ENCODE measurements at places on chromosomes 6 and 20.
A peak's percentile ranks its signal among the peaks of the same experiment; 100 is the strongest.

DNA sequence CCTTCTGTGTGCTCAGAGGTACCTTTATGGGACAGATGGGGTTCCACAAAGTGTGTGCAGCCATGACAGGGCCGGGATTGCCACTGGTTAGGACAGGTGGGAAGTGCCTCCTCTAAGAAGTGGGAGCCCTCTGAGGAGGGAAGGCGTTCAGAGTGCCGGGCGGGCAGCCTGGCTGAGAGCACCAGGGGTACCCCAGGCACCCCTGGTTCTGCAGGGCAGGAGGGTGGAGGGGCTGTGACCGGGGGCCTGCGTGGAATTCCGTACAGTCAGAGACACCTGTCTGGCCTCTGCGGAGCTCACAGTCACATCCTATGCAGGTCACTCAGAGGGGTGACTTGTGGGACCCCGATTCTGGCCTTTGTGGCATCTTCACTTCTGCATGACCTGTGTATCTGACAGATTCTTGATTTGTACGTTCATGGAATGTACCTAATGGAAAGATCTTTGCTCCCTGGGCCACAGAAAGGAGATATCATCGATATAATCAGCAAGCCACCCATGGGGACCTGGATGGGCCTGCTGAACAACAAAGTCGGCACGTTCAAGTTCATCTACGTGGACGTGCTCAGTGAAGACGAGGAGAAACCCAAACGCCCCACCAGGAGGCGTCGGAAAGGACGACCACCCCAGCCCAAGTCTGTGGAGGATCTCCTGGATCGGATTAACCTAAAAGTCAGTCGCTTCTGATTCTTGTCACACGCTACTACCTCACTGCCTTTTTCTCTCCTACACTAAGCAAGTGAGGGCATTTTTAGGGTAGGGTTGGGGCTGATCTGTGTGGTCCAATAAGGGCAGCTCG is 190.9 kb downstream of the SASH1 start:
- no peak for DNase-seq

- no peak for DNase-seq
Measured at GRCh38 chr6:125835221-125835744, 44.5 kb downstream of the NCOA7 start.

GRCh38 chr6:132937466-132937906 is 123.1 kb downstream of the RPS12 start:
- no peak for DNase-seq

DNA sequence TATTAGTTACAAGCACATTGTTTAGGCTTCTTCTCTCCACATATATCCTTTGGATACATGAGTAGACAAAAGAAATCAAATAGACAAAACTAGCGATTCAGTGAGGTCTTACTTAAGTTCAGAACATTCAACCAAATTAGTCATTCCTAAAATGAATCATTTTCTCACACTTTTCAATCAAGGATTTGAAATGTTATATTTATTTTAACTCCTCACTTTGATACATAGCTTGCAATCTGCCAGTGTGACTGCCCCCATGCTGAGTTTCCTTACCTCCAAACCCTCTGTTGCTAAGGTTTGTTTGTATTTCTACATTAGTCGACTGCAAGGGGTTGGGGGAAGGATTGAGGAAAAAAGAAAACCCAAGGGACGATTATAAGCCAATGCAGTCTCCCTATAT is 3.5 kb upstream of the MOXD1 start:
- DNase-seq: no peak

DNA sequence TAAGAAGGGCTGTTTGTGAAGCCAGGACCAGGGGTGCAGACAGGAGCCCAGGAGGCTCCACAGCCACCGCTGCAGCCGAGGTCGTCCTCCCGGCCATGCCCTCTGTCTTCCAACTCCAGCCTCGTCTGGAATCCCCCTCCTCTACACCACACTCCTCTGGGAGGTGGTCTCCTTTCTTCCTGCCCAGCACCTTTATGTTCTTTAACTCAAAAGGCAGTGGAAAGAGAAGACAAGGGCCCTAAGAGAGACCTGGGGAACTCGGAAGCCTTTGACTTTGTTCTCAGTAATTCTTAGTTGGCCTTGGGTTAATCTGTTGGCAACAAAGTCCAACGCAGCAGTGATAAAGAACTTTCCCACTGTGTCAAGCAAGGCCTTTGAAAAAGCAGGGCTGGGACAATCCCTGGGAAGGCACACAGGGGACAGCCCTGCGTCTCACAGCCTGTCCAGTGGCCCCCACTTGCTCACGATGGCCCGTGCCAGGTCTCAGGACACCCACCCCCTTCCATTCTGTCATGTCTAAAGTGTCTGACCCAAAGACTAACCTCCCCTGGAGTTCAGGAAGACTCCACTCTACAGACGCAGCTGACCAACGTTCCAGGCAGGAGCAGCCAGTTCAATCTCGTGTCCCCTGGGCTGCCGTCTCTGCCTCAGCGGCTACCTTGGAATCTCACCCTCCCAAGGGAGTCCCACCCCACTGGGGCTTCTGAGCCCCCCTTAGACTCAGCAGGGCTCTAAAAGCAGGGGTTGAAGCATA is 42.8 kb upstream of the FAM50B start:
- DNase-seq: no peak

DNA sequence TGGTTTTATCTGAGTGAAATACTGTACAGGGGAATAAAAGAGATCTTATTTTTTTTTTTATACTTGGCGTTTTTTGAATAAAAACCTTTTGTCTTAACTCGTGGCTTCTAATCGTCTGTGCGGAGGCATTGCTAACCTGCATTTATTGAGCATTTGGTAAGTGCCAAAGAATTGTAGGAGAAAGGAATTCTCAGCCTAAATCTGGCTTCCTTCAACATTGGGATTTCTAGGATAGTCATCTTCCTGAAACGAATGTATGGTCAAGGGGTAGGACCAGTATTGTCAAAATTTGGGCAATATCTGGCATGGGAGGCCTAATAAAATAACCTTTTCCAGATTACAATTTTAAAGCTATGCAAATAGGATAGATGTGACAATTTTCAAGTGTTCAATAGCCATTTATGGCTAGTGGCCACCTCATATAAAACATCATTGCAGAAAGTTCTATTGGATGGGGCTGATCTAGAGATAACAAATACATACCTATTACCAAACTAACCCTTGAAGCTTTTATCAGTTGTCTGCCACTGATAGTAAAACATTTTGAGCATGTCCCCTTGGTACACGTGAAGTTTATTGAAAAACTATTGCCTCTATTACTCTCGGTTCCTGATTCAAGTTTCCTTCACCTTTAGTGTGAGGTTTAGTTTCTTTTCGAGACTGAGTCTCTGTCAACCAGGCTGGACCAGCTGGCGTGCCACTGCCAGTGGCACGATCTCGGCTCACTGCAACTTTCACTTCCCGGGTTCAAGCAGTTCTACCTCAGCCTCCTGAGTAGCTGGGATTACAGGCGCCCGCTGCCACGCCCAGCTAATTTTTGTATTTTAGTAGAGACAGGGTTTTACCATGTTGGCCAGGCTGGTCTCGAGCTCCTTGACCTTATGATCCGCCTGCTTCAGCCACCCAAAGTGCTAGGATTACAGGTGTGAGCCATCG is 5.6 kb downstream of the PIM1 start:
- no peak for DNase-seq

GRCh38 chr6:73797861-73798260 is 101.9 kb downstream of the CD109 start:
- DNase-seq: no peak

GRCh38 chr6:90126839-90127238 is 169.8 kb downstream of the BACH2 start:
- DNase-seq: no peak

GRCh38 chr6:33314515-33314942 is 651 bp upstream of the TAPBP start:
- DNase-seq: no peak

- DNase-seq: peak; percentile 23
Measured at GRCh38 chr6:7568021-7568420, 22.0 kb upstream of the SNRNP48 start.

- DNase-seq: no peak
Measured at GRCh38 chr6:447381-448165, 56.0 kb downstream of the IRF4 start.

DNA sequence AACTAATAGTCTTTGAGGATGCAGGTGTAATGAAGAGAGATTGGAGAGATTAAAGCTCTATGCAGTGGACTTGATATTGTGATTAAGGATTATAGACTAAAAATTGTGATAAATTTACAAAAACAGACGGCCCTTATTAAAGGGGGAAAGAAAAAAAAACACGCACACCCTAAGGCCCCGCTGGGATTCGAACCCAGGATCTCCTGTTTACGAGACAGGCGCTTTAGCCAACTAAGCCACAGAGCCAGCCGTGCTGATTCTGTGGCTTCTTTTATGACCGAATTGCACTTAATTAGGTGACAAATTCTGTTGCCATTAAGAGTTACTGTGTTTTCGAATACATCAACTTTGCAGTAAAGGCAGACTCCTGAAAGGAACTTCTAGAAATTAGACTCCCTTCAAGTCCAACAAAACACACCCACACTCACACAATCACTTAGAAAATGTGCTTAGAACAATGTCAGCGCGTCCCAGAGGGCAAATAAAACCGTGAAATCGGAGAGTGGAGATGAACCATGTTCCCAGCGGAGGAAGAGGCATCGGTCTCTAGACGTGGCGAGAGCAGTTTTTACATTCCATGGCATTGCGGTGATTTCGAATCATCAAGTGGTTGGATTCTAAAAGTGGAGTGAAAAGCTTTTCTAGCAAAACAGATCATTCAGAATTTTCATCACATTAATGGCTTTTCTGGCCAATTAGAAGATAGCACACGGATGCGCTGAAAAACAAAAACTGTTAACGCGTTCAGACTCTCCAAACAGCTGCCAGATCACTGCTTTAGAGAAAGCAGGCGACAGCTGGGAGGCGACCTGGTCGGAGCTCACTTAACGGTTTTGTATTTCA is 122.6 kb downstream of the GPX5 start:
- peak; percentile 49 for DNase-seq

DNA sequence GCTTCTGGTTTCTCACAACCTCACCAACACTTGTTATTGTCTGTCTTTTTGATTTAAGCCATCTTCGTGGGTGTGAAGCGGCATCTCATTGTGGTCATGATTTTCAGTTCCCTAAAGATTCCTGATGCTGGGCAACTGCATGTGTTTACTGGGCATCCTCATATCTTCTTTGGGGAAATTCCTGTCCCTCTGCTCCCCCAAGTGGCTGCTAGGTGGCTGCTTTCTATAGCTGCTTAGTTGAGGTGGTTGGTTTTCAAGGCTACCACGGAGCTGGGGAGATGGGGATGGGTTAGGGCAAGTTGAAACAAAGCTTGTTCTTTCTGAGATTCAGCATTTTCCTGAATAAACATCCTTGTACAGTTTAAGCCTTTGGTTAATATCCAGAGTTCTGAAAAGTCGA is 403.9 kb upstream of the SULF2 start:
- DNase-seq: no peak

GRCh38 chr6:34938268-34938667 is 49.2 kb downstream of the ANKS1A start:
- no peak for DNase-seq
